Stimulated activated CD4-positive, alpha-beta T cell treated with anti-CD3 and anti-CD28 coated beads, Interleukin-4, amount 100 ng/mL, for 48 hours (primary cell): ENCODE measurements at places on chromosomes 6 and 20.
A peak's percentile ranks its signal among the peaks of the same experiment; 100 is the strongest.

DNA sequence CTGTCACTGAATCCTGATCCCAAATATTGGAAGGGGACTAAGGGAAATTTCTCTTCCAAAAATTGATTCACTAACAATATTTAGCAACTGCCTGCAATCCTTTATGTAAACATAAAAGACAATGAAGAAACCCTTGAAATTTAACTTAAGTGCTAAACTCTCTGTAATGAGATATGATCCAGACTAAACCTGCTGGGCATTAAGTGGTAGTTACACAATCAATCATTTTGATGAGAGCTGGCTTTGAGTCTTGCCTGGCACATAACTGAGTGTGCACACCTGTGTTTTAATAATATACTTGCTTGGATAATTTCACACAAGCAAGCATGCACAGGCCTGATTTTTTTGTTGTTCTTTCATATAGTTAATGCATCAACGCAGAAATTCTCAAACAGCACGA lies 9.8 kb upstream of the ZFP64 start:
- DNase-seq, result no peak

DNA sequence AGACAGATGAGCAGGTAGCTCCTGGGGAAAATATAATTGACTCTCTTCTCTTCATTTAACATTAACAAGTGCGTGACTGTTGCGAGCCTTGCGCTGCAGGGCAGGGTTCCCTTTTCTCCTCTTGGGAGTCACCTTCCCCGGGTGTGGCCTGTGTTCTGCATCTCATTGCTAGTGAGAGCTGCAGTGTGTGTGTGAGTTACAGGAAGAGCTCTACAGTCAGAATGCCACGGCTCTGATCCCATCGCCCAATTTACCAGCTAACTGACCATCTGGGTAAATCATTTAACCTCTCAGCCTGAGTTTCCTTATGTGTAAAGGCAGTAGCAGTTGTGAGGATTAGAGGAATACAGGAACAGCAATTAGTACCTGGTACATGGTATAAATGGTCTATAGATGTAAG lies 106.8 kb upstream of the NUP153 start:
- DNase-seq, result no peak

DNA sequence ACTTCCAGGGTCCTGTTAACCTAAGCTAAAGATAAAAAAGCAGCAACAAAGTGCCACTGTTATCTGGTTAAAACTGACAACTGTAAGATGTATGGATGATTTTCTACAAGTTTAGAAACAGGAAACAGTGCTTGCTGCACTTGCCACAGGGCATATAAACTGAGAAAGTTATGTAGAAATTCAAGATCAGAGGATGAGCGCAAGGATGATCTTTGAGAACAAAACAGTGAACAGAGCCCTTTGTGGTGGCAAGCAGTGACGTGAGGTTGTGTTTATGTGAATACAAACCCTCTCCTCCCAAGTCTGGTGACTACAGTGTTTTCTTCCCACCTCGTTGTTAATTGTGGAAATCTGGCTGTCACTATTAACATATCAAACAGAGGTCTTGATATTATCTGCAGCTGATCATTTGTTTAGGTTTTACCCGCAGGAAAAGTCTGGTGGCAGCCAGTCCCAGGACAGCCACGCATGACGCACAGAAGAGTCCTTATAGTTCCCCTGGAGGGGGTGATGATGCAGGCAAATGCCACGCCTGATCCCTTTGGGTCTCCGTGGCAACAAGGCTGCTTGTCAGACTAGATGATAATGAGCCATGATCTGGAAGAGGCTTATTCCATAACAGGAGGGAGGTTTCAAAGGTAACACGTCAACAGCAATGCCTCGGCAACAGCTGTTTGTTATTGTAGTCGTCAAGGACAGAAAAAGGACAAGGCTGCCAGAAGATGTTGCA lies 43.1 kb upstream of the TNFAIP3 start:
- DNase-seq, result peak; percentile 65

- peak; percentile 40 for DNase-seq
These were observed 214.0 kb downstream of the CLIC5 start for GRCh38 chr6:45801471-45802289.

GRCh38 chr6:169115632-169116031 lies 138.0 kb downstream of the THBS2 start:
- no peak for DNase-seq
